ENCODE measurements at places on chromosomes 11 and 22.

DNA sequence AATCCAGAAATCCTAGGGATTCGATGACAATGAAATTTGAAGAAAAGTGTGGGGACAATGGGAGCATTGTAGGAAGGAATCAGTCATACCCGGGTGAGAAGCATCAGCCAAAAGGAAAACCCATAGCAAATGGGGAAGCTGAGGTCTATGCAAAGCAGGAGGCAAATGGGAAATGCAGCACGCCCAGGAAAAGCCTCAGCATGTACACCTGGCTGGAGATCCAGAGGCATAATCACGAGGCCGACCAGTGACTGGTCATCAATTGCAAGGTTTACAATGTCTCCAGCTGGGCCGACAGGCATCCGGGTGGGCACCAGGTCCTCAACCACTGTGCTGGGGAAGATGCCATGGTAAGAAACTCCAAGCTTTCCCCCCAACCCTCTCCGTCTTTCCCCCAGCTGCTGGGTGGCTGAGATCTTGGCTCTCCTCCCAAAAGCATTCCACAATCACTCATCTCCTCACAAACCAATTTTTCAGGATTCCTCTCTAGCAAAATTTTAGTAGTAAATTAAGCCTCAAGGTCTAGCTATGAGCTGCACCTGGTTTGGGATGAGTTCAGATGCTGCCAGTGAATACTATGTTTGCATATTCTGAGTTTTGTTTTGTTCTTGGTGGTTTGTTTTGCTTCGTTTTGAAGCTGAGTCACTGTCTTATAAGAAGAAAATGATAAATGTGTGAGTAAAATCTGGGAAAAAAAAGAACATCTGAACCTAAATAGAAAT, 98.0 kb upstream of the OR5AK2 start:
- DNase-seq = no peak

DNA sequence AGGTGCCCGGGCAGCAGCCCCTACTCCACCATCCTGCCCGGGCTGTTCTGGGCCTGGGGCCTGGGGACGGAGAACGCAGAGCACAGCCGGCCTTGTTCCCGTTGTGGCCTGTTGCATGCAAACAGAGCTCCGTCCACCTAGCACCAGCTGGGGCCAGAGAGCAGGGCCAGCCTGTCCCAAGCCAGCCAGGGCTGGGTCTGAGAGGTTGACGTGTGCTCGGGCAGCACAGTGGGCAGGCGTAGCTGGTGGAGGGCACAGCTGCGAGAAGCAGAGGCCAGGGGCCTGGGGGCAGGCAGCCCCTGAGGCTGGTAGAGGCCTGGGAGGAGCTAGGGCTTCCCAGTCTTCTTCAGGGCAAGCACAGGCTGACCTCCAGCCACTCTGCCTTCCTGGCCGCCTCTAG, 1192.6 kb downstream of the BRD1 start:
- no peak for DNase-seq

- no peak for DNase-seq
These were observed 44.7 kb upstream of the YWHAH start for GRCh38 chr22:31899669-31900068.

DNA sequence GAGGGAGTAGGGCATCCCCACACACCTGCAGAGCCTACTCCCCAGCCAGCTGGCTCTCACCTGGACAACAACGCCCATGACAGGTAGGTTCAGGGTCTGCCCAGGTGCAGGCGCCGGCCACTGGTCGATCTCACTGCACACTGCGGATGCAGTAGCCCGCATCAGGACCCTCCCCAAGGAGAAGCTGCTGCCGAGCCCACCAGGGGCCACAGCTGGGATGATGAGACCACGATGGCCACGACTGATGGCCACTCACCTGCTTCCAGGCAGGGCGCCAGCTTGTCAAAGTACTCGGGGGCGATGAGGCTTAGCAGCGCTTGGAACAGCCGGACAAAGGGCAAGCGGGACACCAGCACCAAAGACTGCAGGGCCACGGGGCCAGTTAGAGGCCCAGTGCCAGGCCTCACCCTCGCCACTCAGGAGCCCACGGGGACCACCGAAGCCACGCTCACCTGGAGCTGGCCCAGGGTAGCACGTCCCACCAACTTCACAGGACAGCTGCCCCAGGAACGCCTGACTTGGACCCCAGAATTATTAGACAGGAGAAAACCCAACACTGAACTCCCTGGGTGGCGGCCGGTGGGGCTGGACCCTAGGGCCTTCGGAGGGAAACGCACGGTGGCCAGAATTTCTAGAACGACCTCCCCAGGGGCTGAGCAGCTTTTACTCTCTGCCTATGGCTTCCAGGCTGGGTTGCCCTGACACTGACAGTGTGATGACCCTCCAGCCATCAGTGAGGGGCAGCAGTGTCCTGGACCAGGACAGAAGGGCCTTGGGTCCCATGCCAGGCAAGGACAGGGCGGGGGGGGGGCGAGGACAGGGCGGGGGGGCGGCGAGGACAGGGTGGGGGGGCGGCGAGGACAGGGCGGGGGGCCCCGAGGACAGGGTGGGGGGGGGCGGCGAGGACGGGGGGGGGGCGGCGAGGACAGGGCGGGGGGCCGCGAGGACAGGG, 8.9 kb upstream of the PLXNB2 start:
- no peak for DNase-seq

GRCh38 chr11:112630496-112630895, 330.7 kb upstream of the NCAM1 start:
- no peak for DNase-seq

Measured in astrocyte of the spinal cord (primary cell).